ENCODE measurements at places on chromosomes 3 and 15. TPM values are rescaled to one million over a fixed set of nuclear protein-coding genes. Genes with fewer than 3 reads are reported as not detected.
A peak's percentile ranks its signal among the peaks of the same experiment; 100 is the strongest.

GRCh38 chr3:56157693-56158362, 310.4 kb downstream of the ERC2 start:
- peak; percentile 17 for DNase-seq
- H3K27me3 ChIP-seq = no peaks in the 10 kb centered on the region

DNA sequence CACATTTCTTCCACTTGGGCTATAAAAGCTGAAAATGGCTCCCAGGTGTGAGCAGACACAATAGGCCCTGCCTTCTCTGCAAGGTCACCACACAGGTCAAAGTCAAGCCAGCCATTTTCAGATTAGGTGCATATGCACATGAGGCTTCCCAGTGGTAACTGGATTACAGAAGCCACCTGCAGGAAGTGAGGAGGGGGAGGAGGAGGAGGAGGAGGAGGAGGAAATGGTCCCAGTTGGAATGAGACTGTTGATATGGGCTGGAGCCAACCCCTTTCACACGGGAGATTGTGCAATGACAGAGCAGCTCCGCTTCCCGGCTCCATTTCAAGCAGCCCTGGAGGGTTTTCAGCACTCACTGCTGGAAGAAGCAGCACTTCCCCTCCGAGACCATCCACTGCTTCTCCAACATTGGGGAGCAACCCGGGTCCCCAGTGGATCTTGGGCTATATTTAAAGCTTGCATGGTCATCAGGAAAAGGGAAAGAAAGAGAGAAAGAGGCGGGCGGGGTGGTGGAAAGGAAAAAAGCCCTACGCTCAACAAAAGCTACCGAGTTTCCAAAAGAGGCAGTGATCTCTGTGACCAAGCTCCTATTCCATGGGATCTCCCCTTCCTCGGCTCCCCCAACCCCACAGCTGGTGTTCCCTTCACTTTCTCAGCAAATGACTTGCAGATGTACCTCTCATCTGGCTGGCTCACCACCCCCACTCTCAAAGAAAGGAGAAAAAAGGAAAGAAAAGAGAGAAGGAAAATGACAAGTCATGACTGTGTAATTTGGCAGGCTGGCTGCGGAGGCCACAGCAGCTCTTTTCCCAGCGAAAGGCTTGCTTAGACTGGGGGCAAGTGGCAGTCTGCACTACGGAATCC, 58.3 kb downstream of the LRIG1 start:
- no peaks in the 10 kb centered on the region for H3K27me3 ChIP-seq
- DNase-seq = peak; percentile 81
- peaks cover 59% of the 10 kb centered on the region for H3K4me1 ChIP-seq
- no peaks in the 10 kb centered on the region for H3K36me3 ChIP-seq
- peak overlapping the region; percentile 12 for H3K4me3 ChIP-seq

GRCh38 chr15:74265046-74265639, 29.0 kb downstream of the CCDC33 start:
- H3K4me1 ChIP-seq = no peaks in the 10 kb centered on the region
- H3K36me3 ChIP-seq = no peaks in the 10 kb centered on the region
- H3K27ac ChIP-seq = no peak overlapping the region
- no peak for DNase-seq

IL17RB gene
- total RNA-seq = 0.09 TPM

- H3K36me3 ChIP-seq = no peaks in the 10 kb centered on the region
- no peaks in the 10 kb centered on the region for H3K27me3 ChIP-seq
- DNase-seq = no peak
- no peak overlapping the region for H3K4me3 ChIP-seq
Observed at GRCh38 chr15:79829950-79830349, 66.9 kb downstream of the MTHFS start.

DNA sequence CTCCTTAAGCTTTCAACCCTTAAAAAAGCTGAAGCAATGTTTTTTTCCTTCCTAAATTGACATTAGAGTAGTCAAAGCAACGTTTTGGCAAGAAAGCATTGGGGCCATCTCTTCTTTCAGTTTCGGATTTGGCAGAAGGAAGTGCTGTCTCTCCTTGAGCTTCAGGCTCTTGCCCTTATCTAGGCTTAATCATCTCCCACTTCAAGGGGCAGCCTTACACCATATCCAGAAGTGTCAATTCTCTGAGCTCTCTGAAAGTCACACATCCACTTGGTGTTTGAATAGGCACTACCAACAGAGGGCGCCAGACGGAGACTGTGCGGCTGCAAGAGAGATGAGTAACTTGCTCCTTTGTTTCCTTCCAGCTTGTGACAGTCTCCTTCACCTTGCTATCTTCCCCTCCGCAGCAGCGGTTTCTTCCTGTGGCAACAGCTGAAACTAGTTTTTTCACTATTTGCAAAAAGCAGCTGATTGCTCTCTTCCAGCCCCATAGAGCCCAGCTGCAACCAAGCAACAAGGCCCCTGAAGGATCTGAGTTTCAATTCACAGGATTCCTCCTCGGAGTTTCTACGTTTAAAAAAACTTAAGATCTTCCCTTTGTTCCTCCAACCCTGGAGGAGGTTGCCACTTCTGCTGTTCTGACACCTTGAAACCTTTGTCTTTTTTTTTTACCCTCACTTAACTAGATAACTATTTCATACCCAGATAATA, 147.0 kb upstream of the SLCO3A1 start:
- H3K27ac ChIP-seq = no peak overlapping the region
- no peaks in the 10 kb centered on the region for H3K36me3 ChIP-seq
- H3K4me1 ChIP-seq = peaks cover 26% of the 10 kb centered on the region

DNA sequence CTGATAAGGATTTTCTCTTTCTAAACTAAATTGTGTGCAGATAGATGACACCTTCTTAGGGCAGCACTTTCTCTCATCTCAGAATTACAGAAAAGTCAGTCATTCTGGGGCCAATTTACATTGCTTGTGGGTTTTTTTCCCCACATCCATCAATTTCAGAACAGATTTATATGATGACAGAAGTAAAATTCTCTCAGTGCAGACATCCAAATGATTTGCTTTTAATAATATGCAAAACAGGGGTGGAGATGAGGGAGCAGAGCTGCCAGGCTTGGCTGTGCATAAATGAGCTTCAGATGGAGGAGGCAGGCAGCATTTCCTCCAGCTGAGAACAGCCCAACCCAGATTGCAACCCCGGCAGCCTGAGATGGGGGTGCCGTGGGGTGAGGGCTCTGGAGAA, 44.0 kb downstream of the EDEM1 start:
- DNase-seq = no peak
- no peaks in the 10 kb centered on the region for H3K36me3 ChIP-seq
- H3K27ac ChIP-seq = no peak overlapping the region
- H3K27me3 ChIP-seq = no peaks in the 10 kb centered on the region

DNA sequence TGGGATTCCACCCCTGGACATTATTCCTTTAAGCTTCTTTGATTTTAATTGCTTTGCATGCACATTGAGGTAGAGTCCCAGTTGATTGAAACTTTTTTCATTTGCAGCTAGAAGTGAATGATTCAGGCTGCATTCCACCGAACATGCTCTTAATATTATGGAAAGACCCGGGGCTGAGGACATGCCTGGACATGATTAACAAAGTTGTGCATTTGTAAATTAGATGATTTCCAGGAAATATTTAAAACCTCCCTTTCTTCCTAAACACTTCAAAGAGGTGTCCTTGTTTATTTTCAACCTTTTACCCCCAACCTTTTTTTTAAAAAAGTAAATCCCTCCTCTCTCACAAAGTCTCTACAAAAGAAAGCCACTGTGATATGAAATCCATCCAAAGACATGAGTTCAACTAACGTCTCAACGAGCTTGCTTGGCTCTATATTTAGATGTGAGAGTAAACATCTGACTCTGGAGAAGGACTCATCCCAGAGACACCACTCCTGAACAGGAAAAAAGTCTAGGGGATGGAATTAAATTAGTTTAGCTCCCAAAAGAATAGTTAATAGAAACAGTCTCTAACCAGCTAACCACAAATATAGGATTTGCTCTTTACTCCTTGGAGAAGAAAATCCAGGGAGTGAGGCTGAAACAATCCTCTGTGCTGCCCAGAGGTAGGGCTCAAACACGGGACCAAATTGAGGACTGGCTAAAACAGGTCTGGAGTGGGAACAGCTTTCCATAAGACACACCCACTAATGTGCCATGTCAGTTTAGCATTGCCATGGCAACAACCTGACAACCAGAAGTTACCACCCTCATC, 83.1 kb downstream of the XXYLT1 start:
- H3K4me1 ChIP-seq = peaks cover 47% of the 10 kb centered on the region
- H3K4me3 ChIP-seq = no peak overlapping the region
- H3K36me3 ChIP-seq = no peaks in the 10 kb centered on the region
- H3K27me3 ChIP-seq = no peaks in the 10 kb centered on the region
- DNase-seq = no peak

- no peaks in the 10 kb centered on the region for H3K27me3 ChIP-seq
- peaks cover 10% of the 10 kb centered on the region for H3K4me1 ChIP-seq
- no peak overlapping the region for H3K27ac ChIP-seq
- no peak for DNase-seq
Observed at GRCh38 chr3:23739536-23739935, 66.2 kb upstream of the UBE2E1 start.

LOXL1 gene
- total RNA-seq = 30.4 TPM

DNA sequence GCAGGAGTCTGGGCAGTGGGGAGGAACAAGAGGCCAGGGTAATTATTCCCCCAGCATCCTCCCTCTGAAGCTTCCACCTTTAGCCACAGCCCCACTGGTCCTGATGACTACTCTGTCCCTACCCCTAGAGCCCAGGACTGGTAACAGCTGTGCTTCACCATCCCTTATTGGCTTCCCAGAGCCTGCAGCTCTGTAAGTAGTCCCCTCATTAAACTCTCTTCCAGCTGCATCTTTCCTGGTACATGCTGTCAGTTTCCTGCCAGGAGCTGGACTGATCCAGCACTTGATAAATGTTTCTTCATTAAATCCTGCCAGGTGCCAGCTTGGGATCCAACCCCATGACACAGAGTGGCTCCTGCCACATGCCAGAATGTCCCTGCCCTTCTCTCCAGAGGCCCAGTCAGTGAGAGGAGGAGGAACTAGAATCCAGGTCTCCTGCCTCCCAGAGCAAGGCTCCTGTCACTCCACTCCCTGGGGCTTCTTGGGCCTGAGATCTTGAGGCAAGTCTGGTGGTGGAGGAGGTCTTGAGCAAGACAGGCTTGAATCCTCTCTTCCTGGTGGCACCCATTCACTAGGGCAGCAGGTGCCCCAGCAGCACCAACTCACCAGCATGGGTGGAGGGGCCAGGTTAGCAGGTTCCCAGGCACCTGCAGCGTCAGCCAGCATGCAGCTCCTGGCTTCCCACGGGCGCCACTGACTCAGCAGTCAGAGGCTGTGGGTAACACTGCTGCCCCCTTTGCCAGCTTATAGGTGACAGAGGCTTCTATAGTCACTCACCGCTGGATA, 27.6 kb downstream of the FBXW12 start:
- peaks cover 6% of the 10 kb centered on the region for H3K27me3 ChIP-seq
- no peaks in the 10 kb centered on the region for H3K36me3 ChIP-seq
- no peak for DNase-seq
- H3K4me1 ChIP-seq = peaks cover 3% of the 10 kb centered on the region
- H3K4me3 ChIP-seq = no peak overlapping the region

DNA sequence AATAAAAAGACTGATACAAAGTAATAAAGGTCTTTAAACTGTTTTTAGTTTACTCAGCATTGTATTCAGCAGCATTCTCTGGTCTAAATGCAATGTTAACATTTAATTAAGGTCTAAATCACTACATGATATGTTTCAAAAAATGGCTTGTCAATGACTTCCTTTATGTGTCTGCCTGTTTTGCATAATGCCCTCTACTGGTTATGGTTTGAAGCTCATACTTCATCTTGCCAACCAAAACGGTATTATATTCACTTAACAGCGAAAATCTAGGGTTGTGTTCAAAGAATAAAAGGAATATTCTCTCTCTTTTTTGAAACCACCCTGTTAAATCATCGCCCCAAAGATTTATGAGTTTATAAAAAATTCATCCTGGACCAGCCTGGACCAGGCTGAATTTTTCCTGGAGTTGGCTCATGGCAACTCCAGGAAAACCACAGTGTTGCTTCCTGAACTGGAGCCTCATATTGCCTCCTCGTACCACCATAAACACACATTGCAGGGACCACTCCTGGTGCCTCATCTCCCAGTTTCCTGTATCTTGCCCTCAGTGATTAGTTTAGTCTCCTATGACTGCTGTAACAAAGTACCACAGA, 6.7 kb upstream of the NCEH1 start:
- no peaks in the 10 kb centered on the region for H3K36me3 ChIP-seq
- no peak overlapping the region for H3K27ac ChIP-seq
- H3K4me1 ChIP-seq = no peaks in the 10 kb centered on the region
- H3K27me3 ChIP-seq = no peaks in the 10 kb centered on the region

GRCh38 chr3:12544652-12545472, 437 bp downstream of the MKRN2OS start:
- no peaks in the 10 kb centered on the region for H3K4me1 ChIP-seq
- no peaks in the 10 kb centered on the region for H3K36me3 ChIP-seq
- no peaks in the 10 kb centered on the region for H3K27me3 ChIP-seq
- H3K4me3 ChIP-seq = no peak overlapping the region
- H3K27ac ChIP-seq = no peak overlapping the region

DNA sequence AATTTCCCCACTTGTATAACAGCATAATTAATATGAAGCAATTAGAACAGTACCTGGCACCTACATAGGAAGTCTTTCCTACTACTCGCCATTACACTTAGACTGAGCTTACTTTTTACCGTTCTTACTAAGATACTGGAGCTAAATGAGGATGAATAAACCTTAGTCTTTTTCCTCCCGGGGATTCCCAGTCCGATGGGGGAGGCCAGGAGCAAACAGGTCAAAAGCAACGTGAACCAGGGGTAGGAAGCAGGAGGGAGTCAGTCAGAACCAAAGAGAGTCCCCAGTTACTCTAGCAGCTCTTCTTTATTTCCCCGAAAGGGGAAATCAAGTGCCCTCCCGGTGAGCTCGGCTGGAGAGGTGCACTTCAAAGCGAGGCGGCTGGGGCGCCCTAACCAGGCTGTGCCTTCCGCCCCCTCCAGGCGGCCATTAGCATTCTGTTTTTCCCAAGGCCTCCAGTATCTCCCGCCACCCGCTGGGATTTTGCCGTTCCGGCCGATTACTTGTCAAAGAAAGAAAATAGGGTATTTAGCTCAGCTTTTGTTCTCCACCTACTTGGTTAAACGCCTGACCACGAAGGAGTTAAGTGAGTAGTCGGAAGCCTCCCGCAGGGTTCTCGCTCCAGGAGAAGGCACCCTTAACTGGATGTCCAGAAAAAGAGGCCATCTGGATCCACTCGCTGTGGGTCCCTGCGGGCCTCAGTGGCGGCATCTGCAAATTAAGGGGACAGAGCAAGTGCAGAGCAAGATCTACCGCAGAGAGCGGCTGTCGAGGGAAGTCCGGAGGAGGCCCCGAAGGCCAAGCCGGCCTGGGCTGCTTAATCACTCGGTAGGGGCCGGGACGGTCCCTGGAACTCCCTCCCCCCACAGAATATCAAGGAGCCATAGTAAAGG, 6.3 kb upstream of the EOMES start:
- peaks cover 29% of the 10 kb centered on the region for H3K4me1 ChIP-seq
- peaks cover 73% of the 10 kb centered on the region for H3K27me3 ChIP-seq

GRCh38 chr15:63417721-63418120, 36.1 kb upstream of the CA12 start:
- no peak for DNase-seq
- no peaks in the 10 kb centered on the region for H3K27me3 ChIP-seq
- H3K36me3 ChIP-seq = no peaks in the 10 kb centered on the region
- H3K27ac ChIP-seq = no peak overlapping the region
- H3K4me3 ChIP-seq = no peak overlapping the region
- no peaks in the 10 kb centered on the region for H3K4me1 ChIP-seq

Measured in heart left ventricle (tissue), 16 donors.